Left hindlimb (tissue), 1 donor: ENCODE measurements at places on chromosomes 12 and 14.
A peak's percentile ranks its signal among the peaks of the same experiment; 100 is the strongest.

DNA sequence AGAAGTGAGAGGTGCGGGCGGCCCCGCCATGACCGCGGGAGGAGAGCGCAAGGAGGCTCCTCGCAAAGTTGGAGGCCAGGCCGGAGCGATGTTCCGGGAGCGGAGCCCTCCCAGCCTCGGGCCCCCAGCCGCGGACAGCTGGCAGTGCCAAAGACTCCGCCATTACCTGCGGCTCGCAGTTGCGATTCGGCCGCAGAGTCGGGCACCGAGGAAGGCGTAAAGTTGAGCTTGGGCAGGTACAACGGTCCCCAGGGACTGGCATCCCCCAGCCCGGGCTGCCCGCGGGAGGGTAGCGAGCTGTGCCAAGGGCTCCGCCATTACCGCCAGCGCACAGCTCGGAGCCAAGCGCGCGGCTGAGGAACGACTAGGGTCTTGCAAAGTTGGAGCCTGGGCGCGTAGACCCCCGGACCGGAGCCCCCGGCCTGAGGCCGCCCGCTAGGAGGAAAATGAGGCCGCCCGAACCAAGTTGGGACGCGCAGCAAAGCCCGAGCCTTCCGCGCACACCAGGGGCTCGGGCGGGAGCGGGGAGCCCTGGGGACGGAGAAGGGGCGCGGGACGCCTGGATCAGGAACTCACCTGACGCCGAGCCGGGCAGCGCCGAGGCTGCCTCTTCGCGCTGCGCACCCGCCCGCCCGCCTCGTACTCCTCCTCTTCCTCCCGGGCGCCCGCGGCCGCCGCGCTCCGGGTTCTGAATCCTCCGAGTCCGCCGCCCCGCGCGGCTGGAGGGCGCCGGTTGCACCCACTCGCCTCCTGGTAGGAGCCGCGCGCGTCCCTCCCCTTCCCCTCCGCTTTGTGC is 677 bp downstream of the NOS1 start:
- no peak for DNase-seq

GRCh38 chr12:13592063-13592942 is 389.1 kb downstream of the GRIN2B start:
- no peak for DNase-seq

GRCh38 chr12:42812086-42812485 is 222.5 kb upstream of the PRICKLE1 start:
- no peak for DNase-seq

GRCh38 chr12:53626702-53627169 is 554 bp upstream of the ATF7 start:
- no peak for DNase-seq

GRCh38 chr14:89303456-89304435 is 113.3 kb downstream of the FOXN3 start:
- DNase-seq = peak; percentile 88

DNA sequence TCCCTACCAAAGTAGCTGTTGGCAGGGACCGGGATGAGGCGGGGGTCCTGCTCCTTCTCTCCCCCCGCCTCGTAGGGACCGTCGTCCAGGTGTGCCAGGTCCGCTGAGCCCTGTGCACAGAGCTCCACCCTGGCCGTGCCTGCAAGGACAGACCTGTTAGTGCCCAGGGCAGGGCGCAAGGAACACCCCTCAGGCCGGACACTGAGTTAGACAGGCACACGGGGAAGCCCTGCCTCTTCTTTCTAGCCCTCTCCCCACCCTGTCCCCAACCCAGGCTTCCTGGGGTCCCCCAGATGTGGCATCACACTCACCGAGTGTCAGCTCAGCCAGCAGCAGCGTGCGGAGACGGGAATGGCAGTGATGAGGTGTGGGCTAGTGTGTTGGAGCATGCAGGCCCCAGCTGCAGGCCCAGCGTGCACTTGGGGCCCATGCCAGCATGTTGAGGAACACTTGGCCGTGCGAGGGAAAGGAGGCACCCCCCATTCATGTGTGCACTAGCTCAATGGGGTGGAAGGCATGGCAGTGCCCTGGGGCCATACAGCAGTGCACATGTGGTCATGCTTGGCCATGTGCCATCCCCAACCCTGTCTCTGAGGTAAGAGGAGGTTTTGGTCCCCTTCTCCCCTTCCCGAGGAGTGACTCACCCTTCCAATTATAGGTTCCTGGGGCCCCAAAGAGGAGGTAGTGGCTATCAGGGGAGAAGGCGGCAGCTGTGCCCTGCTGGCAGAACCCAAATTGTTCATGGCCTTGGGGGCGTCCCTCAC is 7.3 kb downstream of the ITGA7 start:
- no peak for DNase-seq

DNA sequence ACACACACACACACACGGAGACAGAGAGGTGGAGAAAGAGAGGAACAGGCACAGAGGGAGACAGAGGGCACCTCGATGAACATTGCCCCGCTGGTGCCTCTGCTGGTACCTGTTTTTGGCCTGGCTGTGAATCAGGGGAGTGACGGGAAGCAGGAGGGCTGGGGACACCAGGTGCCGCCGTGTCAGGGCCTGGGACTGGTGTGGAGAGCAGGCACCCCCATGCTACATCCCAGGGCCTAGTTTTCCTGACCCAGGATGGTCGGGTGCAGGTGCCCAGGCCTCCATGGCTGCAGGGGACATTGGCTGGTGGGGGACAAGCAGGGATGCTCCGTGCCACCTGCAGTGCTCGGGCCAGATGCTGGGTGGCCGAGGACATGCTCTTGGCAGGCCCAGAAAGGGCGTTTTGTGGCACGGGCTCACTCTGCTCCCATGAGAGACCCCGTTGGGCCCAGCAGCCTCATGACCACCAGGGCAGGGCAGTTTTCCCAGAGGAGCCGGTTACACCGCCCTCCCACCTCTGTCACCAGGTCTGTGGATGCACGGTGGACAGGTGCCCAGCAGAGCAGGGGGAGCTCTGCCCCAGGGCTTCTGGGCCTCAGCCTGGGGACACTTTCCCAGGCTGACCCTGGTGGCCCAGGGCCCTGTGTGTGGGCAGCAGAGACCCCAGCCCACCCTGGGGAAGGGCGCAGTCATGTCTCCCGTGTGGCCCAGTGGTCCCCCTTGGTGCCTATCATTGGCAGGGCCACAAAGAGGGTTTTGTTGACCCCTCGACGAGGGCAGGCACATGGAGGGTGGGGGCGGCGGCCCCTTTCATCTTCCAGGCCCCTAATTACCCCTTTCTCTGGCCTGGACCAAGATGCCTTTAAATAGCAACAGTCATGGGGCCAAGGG is 207.5 kb upstream of the RTL1 start:
- DNase-seq = no peak

- peak; percentile 60 for DNase-seq
Measured at GRCh38 chr14:103854822-103855733, 7.7 kb upstream of the PPP1R13B start.

- DNase-seq = no peak
Measured at GRCh38 chr14:75650253-75651058, 10.2 kb downstream of the ERG28 start.

- DNase-seq = peak; percentile 89
Measured at GRCh38 chr12:6872073-6873048, 742 bp downstream of the SPSB2 start.

DNA sequence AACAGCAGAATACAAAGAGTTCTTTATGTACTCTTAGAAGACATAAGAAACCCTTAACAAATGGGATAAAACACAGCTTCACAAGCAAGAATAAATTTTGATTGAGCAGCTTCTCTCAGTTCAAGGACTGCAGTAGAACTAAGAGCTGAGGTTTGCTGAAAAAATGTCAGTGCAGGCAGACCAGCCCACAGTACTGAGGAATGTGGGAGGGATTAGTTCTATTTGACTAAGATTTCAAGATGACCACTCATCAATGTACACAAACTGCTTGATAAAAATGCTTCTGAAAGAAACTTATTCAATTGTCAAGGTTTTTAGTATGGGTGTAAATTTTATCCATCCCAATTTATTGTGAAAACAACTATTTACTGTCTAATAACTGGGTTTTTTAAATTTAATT is 138.4 kb downstream of the SEC23A start:
- no peak for DNase-seq

GRCh38 chr12:12008232-12008850 is 62.4 kb upstream of the BCL2L14 start:
- no peak for DNase-seq

DNA sequence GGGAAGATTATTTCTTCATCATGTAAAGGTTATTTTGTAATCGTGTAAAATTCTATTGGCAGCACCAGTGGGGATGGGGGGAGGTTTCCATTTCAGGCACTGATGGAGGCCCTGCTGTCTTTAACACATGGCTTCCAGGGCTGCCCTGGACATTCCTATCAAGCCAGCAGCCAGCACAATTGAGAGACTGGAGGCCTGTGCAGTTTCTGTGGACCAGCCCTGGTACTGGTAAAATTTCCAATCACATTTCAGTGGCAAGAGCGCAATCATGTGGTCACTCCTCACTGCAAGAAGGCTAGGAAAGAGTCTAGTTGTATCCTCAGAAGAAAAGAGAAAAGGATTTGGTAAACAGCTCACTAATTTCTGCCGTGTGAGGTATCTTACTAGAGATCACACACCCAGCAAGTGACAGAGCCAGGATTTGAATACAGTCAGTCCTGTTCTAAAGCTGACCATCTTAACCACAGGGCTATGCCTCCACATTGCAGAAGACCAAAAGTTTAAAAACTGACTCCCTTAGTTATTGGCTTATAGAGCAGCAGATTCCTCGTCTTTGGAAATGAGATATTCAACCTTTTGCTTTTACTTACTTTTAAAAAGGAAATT is 179.4 kb upstream of the ARHGAP5 start:
- DNase-seq = no peak

GRCh38 chr12:19030603-19031002 is 98.9 kb upstream of the PLEKHA5 start:
- no peak for DNase-seq

- DNase-seq = peak; percentile 49
Measured at GRCh38 chr14:52351233-52352060, 37.3 kb downstream of the PTGER2 start.

- no peak for DNase-seq
Measured at GRCh38 chr12:47938093-47938492, 25.3 kb upstream of the TMEM106C start.

- DNase-seq = no peak
Measured at GRCh38 chr12:77062396-77062795, 3.0 kb downstream of the E2F7 start.

DNA sequence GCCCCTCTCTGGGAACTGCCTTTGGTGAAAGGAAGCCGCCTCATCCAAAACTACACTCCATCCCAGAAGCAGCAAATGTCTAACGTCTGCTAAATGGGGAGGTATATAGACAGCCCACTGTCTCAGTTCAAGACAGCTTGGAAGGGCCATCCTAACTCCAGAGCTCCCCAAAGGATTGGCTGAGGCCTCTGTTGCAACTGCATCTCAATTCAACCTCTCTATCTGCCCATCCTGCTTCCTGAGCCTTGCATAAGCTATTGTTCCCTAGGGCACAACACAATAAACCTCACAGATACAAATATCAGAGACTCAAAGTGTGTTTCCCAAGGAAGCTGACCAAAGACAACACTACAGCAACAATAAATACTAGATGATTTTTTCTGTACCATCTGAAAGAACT is 495.2 kb upstream of the SOX5 start:
- DNase-seq = no peak

DNA sequence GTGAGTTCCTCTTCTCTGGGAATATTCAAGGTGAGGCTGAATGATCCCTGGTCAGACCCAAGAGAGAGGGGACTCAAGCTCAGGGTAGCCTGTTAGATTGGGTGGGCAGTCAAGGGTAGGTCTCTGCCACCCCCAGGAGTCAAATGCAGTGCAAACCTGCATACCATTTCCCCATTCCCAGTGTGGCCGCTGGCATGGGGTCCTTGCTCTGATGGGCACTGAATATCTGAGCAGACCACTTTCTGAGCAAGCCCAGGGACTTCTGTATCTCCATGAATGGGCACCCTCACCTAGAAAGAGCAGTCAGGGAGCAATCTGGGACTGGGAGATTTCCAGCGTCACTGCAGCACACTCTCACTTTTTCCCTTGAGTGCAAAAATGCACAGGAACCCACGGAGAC is 573.7 kb downstream of the BCL11B start:
- DNase-seq = no peak

GRCh38 chr14:100134586-100134985 is 24.9 kb downstream of the DEGS2 start:
- DNase-seq = no peak

GRCh38 chr12:43882578-43883178 is 46.8 kb downstream of the TMEM117 start:
- DNase-seq = no peak

- no peak for DNase-seq
Measured at GRCh38 chr12:79143803-79144202, 279.2 kb downstream of the SYT1 start.

DNA sequence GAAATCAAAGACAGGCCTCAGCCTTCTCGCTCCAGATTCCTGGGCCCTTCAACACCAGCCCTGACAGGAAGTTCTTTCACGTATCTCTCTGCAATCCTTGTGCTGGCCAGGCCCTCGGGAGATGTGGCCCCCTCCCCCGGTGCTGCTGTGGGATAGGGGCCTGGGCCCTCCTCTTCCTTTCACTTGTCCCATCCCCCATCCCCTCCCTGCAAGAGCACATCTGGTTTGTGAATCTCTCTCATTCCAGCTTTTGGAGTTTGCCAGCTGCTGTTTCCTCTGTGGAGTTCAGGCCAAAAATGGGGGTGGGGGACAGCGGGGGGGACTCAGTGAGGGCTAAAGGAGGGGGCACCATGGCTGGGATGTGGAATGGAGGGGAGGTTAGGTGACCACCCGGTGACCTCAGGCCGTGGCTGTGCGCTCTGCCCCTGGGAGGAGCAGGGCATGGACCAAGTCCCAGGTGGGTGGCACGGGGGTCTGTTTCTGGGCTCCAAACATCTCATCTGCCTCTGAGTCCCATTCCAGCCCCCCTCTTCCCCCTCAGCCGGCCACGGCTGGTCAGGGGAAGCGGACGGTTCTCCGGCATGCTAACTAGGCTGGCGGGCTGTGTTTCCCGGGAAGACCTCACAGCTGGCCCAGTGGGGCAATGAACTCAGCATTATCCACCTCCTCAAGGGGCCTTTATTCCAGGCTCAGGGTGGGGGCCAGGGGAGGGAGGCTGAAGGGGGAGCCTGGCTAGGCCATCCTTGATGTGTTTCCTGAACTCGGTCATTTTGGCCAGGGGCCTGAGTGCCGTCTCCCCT is 7.4 kb downstream of the LRP1 start:
- peak; percentile 93 for DNase-seq

DNA sequence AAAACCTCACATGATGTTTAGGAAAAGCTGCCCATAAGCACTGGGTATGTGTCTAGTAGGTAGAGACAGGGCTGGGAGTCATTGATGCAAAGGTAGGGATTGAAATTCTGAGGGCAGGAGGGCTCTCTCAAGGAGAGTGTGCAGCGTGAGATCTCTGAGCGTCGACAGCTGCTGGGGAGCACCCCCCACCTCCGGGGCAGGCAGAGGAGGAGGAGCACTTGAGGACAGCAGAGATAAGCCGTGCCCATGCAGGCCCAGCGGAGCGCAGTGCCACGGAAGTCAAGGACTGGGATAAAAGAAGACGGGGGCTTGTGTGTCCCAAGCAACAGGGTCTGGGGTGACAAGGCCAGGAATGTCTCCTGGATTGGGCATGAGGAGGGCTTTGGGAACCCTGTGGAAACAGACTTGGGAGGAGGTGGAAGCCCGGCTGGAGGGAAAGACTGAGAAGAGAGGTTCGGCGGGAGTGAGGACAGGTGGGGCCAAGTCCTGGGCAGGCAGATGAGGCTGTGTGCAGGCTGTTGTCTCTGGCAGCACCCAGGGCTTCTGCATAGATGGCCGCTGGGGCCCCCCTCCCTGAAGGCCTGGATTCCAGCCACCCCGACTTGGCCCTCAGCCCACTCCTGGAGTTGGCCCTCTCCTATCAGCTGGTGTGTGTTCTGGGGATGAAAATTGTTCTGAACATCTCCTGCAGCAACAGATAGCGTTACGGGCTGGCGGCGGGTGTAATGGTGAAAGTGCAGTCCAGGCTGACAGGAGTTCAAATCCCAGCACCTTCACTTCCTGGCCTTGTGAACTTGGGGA is 1.9 kb downstream of the CACNA2D4 start:
- DNase-seq = peak; percentile 41
